ENCODE measurements at places on chromosomes 3 and 15.

DNA sequence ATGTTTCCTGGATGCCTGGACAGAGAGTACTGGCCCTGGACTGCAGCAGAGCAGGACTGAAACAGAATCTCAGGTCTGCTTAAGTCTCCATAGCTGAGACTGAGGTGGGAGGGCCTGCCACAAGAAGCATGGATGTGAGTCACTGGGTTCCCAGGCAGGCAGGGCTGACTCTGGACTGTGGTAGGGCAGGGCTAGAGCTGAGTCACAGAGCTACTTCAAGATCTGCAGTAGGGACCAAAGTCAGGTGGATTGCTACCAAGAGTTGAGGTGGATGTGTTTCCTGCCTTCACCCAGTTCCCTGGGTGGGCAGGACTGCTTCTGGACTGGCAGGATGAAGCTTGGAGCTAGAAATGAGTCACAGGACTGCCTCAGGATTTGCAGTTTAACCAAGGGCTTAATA, 282.9 kb downstream of the AGBL1 start:
- DNase-seq, result no peak

DNA sequence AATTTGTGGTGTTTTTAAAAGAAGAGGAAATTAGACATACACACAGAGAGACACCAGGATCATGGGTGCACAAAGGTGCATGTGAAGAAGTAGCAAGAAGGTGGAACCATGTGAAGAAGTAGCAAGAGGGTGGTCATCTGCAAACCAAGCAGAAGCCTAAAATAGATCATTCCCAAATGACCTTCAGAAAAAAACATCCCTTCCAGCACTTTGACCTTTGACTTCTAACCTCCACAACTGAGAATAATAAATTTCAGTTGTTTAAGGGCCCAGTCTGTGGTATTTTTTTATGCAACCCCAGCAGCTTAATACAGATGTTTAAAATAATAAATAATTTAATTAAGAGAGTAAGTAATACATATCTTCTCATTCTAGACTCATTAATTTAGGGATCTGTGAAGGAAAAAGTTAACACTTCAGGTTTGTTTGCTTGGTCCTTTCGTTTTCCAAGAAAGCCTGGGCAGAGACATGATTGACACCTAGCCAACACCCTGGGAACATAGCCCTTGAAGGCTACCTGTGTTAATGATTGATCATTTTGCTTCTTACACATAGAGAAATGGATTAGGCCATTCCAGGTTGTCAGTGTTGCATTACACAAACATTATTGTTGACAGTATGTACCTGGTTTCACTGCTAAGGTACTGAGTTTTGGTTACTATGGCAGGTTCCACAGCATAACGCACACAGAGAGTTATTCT, 1331.2 kb upstream of the GBE1 start:
- DNase-seq, result no peak

GRCh38 chr3:55888282-55888885, 401.3 kb upstream of the WNT5A start:
- DNase-seq, result no peak

- DNase-seq, result no peak
Observed at GRCh38 chr3:43153216-43154083, 47.6 kb upstream of the POMGNT2 start.

GRCh38 chr3:36992806-36993325, at the start of gene EPM2AIP1:
TSS of gene EPM2AIP1 (minus strand) at chr3:36993131. CDS start at chr3:36993077, 54 bp downstream.
- no peak for DNase-seq

DNA sequence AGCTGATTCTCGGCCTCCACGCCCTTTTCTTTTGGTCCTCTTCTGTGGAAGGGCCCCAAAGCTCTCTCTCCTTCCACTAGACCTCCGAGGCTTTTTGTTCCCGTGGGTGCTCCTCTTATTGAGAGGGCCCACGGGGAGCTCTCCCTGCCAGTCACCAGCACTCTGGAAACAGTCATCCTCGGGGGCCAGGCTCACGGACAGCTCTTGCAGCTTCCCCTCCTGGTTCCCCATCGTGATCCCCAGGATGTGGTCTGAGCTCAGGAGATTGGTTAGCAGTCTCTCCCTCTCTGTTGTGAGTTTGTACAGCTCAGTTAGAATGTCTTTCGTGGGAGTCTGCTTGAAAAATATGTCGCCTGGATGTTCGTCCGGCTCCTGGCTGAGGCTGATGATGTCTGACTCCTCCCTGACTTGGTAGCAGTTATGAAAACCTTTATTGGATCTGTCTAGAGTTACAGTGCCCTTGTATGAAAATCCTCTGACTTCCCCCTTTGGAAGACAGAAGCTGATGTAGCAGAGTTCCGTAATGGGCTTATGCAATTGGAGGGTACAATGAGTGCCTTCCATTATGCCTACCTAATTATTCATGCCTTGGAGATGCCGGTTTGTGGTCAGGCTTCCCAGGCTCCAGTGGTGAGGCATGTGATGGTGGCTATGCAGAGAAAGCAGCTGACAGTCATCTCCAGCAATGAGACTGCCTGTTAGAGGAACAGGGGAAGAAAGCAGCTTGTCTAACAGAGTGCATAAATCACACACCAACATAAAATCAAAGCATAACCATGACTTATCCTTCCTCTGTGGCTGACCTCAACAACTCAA, 40.0 kb downstream of the FMN1 start:
- DNase-seq, result no peak

- no peak for DNase-seq
Observed at GRCh38 chr3:66450390-66451022, 50.3 kb downstream of the LRIG1 start.

DNA sequence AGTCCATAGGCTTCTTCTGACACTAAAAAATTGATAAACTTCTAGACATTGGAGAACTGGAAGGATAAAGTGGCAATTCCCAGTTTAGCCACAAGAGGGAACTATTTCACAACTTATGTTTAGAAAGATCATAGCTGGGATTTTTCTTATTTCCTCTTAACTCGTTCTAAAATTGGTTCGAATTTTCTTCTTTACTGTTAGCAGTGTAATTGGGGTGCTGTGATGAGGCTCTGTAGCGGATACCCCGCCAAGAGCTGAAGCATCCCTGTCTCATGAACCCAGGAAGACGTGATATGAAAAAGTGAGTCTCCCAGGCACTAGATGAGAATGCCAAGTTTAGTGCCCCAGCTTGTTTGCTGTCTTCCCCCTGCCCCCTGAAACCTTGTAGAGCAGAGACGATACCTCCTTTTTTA, 85.1 kb downstream of the PDCD6IP start:
- DNase-seq, result no peak

DNA sequence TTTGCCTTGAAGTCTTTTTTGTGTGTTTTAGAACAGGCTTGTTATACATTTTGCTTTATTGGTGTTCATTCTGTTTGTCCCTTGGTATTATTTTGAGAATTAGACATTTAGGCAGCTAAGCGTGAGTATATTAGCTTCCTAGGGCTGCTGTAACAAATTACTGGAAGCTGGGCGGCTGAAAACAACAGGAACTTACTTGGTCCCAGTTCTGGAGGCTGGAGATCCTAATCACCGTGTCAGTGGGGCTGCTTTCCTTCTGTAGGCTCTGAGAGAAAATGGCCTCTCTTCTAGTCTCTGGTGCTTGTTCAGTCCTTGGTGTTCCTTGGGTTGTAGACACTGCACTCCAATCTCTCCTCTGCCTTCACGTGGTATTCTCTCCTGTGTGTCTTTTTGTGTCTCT, 142.3 kb downstream of the KLHL25 start:
- DNase-seq, result no peak

GRCh38 chr15:25450163-25450562, 11.3 kb upstream of the UBE3A start:
- no peak for DNase-seq

- DNase-seq, result no peak
Observed at GRCh38 chr3:72129501-72130094, 344.6 kb upstream of the PROK2 start.

GRCh38 chr3:108118038-108118768, 27.4 kb upstream of the CD47 start:
- DNase-seq, result no peak

GRCh38 chr15:99486371-99487336, 79.1 kb upstream of the MEF2A start:
- no peak for DNase-seq

- DNase-seq, result no peak
Observed at GRCh38 chr3:115628075-115628412, 4.7 kb downstream of the GAP43 start.

GRCh38 chr15:68045289-68046265, 8.5 kb upstream of the PIAS1 start:
- no peak for DNase-seq

DNA sequence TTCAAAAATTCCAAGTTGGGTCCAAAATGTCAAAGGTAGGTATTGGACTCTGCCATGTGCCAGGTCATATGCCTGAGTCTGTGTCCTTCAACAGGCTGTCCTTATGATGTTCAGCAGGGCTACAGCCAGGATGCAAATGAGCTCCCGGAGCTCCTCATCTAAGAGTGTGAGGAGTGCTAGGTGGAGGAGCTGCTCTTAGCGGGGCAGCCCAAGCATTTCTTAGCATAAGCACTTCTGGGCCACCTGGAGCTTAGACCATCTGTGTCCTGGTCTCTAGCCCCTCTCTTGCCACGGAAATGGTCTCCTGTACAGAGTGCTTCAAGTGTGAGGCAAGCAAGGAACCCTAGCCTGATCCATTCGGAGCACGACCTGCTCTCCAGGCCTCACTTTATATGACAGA, 64.6 kb upstream of the PRR23C start:
- DNase-seq, result no peak

DNA sequence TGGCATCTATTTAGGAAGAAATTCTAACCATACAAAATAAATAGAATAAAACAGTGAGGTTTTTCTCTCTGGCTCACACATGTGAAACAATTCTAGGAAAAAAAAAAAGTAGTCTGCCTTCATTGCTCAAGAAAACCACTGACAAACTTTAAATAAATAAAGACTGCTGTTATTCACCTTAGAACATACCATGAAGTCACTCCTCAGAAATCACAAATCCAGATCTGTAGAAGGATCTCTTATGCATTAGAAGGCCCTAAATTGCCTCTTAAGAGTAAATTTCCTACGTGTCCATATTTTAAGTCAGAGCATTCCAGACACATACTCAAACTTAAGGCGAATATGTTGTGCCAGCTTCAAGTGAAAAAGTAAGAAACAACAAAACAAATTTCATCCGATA, 217.3 kb downstream of the ZIC4 start:
- DNase-seq, result no peak

GRCh38 chr3:176526942-176527341, 670.3 kb downstream of the TBL1XR1 start:
- no peak for DNase-seq

GRCh38 chr3:124780761-124781475, 50.7 kb downstream of the UMPS start:
- DNase-seq, result no peak

- no peak for DNase-seq
Observed at GRCh38 chr3:130405956-130406355, 60.5 kb downstream of the COL6A5 start.

DNA sequence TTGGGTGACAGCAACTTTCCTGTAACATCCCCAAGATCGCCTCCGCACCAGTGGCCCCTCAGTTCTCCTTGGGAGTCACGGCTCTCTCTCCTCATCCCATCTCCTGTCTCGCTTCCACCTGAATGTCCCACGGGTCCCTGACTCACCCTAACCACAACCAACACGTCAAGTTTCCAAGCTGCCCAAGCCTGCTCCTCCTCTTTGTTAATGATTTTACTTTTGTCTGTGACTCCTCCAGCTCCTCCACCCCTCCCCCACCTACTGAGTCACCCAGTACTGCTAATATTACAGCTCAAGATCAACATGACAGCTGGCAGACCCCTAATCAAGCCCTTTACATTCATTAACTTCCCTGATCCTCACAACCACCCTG, 39.3 kb downstream of the BDH1 start:
- no peak for DNase-seq

DNA sequence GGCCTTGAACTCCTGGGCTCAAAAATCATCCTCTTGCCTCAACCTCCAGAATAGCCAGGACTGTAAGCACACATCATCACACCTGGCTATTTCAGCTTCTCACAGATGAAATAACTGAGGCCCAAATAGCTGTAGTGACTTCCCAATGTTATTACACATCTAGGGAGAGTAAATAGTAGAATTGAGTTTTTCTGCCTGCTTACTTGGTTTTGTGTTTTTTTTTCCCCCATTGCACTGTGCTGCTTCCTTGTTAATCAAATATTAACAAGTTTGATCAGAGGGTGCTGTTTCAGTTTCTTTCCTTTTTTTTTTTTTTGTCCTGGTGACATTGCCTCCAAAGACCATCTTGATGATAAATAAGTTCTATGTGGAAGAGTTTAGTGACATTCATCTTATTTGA, 23.4 kb downstream of the ZNF609 start:
- DNase-seq, result no peak

GRCh38 chr15:66654361-66654738, 47.7 kb upstream of the SMAD6 start:
- DNase-seq, result no peak

DNA sequence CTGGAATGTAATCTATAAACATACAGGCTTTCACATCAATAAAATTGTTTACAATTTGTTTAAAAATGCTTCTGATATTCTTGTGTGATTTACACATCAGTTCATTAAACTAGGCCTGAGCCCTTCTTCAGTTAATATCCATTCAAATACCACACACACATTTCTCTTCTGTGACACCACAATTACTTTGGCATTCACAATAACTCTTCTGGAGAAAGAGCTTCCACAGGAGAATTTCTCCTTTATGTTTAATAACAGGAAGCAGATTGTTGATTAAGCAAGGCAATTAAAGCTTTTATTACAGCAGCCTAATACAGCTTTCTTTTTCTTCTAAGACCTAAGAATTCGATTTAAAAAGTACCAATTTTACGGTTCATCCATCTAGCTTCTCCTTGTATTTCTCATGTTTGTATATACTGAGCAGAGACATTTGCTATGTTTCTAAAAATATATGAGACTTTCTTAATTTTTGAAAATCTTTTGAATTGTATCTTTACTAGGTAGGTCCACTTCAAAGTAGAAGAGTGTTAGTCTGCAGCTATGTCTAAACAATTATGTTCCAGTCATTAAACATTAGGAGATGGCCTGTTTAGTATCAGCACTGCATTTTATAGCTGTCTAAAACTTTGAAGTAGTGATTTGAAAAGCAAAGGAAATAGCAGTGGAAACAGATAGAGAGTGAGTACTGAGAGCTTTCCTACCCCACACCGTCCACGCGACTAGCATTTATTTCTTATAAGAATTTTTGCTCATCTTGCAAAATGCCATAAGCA, 511.1 kb upstream of the UBE2E2 start:
- no peak for DNase-seq

- DNase-seq, result no peak
Observed at GRCh38 chr15:53437985-53438841, 321.2 kb downstream of the WDR72 start.

GRCh38 chr3:169863458-169863899, 6.3 kb downstream of the LRRC31 start:
- peak; percentile 13 for DNase-seq

DNA sequence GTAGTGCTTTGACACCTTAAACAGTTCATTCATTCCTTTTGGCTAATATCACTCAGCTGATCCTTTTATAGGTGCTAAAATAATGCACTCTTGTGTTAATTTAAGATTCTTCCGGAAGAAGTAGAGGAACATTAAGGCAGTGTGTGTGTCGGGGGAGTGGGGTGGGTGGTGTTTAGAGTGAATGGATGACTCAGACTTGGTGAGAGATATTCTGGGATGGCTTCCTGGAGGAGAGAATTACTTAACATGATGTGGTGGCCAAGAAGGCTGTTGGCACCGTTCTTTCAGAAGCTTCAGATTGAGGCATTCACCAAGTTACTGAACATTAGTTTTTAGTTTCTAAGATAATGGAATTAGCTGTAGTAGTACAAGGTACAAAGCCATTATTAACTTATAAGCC, 125.6 kb upstream of the ROPN1 start:
- DNase-seq, result no peak

All from stimulated activated CD8-positive, alpha-beta memory T cell treated with anti-CD3 and anti-CD28 coated beads, Interleukin-12 subunit alpha, Interleukin-12 subunit beta, amount 100 ng/mL, for 4 hours (primary cell).